GM04504 (cell line): ENCODE measurements at places on chromosomes 6 and 20.

- no peak for DNase-seq
These were observed 112.3 kb upstream of the PRSS16 start for GRCh38 chr6:27135087-27135657.

- no peak for DNase-seq
These were observed 36.8 kb upstream of the KLHL31 start for GRCh38 chr6:53702316-53702715.

GRCh38 chr20:11777387-11778205 is 140.1 kb upstream of the BTBD3 start:
- peak; percentile 47 for DNase-seq

DNA sequence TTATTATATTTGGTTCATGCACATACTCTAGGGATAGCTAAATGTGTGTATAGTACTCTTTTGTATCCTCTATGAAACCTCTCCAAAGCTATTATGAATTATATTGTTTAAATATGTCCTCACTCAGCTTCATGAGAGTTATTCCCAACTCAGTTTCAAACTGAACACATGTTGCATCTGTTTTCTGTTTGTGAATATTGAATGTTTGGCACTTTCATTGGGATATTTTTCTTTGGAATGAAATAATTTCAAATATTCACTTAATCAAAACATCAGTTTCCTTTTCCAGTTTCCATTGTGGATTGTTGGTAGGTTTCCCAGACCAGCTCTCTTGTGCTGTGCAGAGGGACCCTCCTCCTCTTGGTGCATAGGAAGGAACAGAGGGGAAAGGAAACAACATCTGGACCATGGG is 46.6 kb downstream of the HDAC2 start:
- no peak for DNase-seq

DNA sequence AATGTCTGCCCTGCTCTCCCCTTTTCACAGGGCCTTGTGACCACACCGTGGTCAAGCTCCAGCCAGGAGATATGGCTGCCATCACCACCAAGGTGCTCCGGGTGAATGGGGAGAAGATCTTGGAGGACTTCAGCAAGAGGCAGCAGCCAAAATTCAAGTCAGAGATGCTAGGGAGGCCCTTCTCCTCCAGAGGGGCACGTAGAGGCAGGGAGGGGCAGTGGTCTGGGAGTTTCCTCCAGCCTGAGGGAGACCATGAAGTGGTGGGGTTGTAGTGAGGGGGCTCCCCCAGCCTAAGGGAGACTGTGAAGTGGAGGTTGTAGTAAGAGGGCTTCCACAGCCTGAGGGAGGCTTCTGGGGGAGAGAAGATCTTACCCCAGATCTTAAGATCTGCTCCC is 4.0 kb downstream of the DXO start:
- no peak for DNase-seq

DNA sequence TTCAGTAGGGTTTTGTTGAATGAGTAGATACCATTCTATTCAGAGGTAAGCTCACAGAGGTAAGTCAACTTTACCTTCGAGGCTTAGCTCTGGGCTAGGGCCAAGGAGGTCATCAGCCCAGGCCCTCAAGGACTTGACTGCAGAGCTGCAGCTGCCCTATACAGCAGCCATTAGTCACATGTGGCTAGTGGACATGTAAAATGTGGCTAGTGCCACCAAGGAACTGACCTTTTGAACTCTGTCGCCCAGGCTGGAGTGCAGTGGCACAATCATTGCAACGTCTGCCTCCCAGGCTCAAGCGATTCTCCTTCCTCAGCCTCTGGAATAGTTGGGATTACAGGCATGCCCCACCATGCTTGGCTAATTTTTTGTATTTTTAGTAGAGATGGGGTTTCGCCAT is 47.9 kb upstream of the EPB41L1 start:
- no peak for DNase-seq

GRCh38 chr6:132734694-132735236 is 20.9 kb upstream of the VNN1 start:
- DNase-seq = no peak

GRCh38 chr6:141313986-141314385 is 818.7 kb upstream of the GJE1 start:
- no peak for DNase-seq

DNA sequence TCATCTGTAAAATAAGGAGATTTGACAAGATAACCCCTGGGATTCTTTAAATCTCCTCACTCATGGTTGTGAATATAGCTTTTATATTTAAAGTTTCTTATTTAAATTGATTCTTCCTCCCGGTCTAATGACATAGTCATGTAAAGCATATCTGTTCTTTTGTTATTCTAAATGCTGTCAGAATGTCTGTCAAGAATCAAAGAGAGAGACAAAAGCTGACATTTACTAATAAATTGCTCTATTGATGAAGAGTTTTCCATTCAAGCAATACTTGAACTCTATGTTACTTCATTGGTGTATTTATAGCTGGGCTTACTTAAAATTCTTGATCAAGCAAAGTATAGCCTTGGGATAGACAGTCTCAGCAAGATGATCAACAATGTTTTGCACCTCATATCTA is 865.8 kb downstream of the TBC1D32 start:
- DNase-seq = no peak

DNA sequence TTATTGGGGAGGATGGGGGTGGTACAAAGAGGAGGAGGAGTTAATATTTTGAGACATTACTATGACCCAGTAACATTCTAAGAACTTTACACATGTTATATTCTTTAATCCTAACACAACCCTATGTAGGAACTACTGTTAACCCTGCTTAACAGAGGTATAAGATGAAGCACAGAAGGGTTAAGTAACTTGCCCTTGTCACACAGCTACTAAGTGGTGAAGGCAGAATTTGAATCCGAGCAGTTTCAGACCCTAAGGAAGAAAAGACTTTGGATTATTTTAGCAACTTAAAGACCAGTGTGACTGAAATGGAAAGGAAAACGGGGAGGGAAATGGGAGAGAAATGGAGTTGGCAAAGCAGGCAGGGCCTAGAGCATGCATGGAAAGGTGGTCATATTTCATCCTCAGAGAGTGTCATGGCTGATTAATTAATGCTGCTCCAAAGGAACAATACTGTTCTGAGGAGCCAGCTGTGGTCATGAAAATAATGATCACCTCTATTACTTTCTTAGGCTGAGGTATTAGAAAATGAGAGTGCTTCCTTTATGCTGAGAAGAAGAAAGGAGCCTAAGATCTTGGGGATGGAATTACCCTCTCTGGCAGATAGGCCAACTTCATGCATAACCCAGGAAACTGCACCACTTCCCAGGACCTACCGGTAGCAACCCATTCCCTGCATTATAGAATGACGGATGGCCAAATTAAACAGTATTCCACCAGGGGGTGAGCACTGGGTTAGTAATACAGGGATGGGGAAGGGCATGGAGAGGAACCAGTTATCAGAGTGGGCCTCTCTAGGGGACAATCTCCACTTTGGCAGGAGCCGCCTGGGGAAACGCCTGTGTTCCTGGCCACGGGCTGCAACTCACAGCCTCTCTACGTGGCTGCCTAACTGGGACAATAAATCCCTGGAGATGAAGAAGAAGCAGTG is 50.1 kb upstream of the TNFAIP3 start:
- DNase-seq = no peak

DNA sequence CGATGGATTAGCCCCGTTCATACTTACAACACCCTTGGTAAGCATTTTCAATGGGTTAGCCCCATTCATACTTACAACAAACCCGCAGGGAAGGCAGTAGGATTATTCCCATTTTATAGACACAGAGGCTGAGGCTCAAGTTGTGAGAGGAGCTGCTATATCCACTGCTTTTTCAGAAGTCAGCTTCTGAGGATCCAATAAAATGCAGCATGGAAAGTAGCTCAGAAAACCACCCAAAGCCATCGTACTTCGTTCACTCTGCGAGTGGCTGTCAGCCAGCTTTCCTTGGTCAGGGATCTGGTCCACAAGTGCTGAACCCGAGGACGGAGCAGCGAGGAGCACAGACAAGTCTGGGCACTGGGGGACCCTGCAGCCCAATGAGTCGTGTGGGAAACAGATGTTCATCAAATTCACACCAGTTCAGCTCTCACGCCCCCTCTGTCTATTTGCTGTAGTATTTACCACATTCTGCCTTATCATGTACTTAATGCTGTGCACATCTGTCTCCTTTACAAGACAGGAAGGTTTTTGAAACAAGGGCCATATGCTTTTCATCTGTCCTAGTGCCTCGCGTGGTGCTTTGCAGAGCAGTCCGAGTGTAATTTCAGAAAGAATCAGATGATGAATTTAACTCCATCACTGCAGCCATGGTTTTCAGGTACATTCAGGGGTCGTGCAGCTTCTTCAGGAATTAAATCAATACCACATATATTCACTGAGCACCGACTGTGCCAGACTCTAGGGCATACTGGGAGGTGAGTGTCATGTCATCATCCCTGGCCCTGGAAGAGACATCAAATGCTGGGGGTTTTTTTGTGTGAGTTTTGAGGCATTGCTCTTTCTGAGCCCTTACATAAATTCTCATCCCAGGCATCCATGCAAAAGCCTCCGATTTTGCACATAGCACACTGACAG is 256.9 kb downstream of the CDH26 start:
- DNase-seq = no peak

DNA sequence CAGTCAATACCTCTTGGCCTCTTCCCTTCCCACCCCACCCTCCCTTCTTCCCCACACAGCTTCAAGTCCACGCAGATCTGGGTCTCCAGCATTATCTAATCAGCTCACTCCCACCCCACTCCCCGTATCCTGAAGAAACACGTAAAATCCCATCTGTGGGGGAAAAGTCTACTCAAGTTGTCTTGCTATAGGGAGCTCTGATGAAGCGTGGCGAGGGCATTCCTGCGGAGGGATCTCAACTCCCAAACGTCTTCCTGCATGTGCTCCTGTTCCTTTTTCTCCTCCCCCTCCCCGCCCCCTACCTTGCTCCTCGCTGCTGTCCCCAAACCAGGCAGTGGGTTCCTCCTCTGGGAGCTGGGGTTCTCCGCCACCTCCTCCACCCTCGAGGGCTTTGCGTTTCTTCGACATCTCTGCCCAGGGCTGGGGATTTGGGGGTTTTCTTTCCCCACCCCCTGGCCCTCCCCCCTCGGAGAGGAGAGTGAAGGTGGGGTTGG is 181.8 kb downstream of the TBXT start:
- DNase-seq = no peak

GRCh38 chr6:134117409-134117808 is 65.0 kb upstream of the SLC2A12 start:
- DNase-seq = no peak

- no peak for DNase-seq
These were observed 13.5 kb downstream of the EYA4 start for GRCh38 chr6:133254552-133255228.

- DNase-seq = no peak
These were observed 142.4 kb downstream of the LRFN2 start for GRCh38 chr6:40444811-40445210.

DNA sequence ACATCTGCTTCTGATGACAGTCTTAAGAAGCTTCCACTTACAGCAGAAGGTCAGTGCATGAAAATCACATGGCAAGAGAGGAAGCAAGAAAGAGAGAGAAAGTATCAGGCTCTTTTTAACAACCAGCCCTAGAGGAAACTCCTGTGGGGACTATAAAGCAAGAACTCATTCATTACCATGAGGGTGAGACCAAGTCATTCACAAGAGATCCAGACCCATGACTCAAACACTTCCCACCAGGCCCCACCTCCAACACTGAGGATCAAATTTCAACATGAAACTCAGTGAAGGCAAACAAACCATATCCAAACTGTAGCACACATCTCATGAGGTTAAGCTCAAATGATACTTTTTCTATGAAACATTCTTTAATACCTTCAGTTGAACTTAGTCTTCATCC is 643.2 kb upstream of the SYNCRIP start:
- no peak for DNase-seq

DNA sequence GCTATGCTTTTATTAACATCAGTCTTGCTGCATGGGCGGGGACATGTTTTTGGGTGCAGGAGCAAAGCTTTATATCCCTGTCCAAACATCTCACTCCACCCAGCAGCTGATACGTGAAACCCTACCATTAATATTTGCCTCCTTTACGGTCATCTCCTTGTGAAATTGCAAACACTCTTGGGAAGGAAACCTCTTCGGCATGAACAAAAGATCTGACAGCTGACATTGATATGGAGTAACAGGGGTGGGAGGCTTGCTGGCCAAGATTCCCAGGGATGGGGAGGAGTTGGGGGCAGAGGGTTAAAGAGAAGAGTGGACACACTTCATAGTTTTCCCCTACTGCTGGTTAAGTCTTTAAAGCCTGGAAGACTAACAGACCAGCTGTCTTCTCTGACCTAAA is 22.2 kb upstream of the VEGFA start:
- no peak for DNase-seq

DNA sequence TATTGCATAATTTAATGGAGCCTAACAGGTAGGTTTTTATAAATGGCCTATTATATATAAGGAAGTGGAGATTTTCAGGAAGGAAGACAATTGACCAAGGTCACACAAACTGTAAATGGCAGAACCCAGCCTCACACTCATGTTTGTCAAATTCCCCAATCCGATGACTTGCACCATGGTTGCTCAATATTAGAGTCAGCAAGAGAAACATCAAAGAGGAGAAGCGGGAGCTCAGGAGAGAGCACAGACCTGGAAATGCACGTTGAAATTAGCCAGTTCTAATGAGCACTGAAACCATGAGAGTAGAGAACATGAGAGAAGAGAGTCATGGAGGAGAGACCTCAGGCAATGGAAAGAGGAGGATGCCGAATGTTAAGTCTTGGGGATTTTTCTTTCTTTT is 13.5 kb upstream of the MLIP start:
- DNase-seq = no peak

GRCh38 chr6:4883298-4883697 is 107.1 kb downstream of the CDYL start:
- DNase-seq = no peak

DNA sequence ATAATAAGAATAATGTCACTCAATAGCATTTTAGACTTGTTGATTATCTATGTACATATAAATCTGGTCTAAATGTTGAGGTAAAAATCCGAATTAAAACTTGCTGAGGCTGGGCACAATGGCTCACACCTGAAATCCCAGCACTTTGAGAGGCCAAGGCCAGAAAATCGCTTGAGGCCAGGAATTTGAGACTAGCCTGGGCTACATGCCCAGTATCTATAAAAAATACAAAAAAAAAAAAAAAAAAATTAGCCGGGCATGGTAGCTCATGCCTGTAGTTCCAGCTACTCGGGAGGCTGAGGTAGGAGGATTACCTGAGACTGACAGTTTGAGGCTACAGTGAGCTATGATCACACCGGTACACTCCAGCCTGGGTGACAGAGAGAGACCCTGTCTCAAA is 34.2 kb upstream of the SUPT3H start:
- no peak for DNase-seq

- no peak for DNase-seq
These were observed 5.6 kb downstream of the TOP1 start for GRCh38 chr20:41034239-41034638.

GRCh38 chr6:167984144-167984719 is 13.2 kb upstream of the KIF25 start:
- DNase-seq = no peak

DNA sequence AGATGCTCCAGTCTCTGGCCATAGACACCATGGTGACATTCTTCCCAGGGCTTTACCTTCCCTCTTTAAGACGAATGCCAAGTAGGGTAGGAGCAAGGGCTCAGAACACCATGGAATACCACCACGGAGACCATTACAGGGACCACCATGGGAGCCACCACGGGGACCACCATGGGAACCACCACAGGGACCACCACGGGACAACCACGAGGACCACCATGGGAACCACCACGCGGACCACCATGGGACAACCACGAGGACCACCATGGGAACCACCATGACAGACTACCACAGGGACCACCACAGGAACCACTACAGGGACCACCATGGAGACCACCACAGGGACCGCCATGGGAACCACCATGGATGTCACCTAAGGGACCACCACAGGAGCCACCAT is 66.9 kb upstream of the MPC1 start:
- DNase-seq = no peak
